GM23248 (cell line): ENCODE measurements at places on chromosomes 3 and 15. TPM values are rescaled to one million over a fixed set of nuclear protein-coding genes. Genes with fewer than 3 reads are reported as not detected.

Gene ADAMTS17
- total RNA-seq: not detected in 2 replicates

Gene HERC2
- total RNA-seq: 30.0 and 36.6 TPM in 2 replicates

Gene GOLGA8A
- total RNA-seq: 22.5 and 57.4 TPM in 2 replicates

Gene PTPN23
- 9.0 and 10.9 TPM in 2 replicates for total RNA-seq

Gene ZDHHC23
- total RNA-seq: 1.6 and 3.8 TPM in 2 replicates

Gene KIF15
- 3.3 and 3.9 TPM in 2 replicates for total RNA-seq

Gene PTH1R
- total RNA-seq: 1.3 TPM in 1 of 2 replicates, not detected in the other

Gene HYKK
- total RNA-seq: 3.2 and 3.9 TPM in 2 replicates

Gene DNAH1
- total RNA-seq: 4.0 and 7.0 TPM in 2 replicates

Gene CEP152
- total RNA-seq: 1.8 and 2.3 TPM in 2 replicates

Gene IL17RE
- 0.51 and 5.5 TPM in 2 replicates for total RNA-seq

Gene UBA7
- 35.7 and 41.6 TPM in 2 replicates for total RNA-seq
